CD4-positive, alpha-beta T cell treated with Interleukin-2 at 100 ng/mL for 4 hours (primary cell): ENCODE measurements at places on chromosomes 7 and 10.

DNA sequence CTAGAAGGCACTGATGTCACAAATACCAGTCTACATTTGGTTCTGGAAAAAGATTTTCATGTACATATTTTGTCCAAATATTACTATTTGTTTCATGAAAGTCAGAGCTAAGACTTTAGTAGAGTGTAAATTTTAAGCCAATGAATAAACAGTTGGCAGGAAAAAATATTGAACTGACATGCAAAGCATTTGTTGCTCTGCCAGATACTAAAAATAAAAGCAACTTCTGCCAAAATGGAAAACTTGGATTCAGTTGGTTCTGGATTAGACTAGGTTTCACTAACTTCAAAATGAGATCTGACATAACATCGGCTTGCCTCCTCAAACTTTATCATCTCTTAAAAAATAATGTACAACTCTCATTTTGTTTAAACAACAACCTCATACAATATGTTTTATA, 34.9 kb downstream of the FAM204A start:
- DNase-seq, result no peak

DNA sequence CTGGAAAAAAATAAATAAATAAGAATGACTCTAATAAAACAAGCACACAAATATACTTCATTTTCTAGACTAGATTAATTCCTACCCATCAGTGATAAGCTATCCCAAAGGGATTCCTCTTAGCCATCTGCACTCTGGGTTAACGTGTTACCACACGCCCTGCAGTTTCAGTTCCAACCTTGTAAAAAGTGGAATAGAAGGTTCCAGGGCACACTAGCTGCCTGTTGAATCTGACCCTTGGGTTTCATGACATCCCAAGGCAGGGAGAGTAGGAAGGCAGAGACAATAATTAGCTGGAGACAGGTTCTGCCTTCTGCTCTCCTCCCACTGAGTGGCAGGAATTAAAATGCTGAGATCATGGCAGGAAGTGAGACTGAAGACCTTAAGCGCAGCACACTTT, 33.5 kb downstream of the SLC37A3 start:
- DNase-seq, result no peak

GRCh38 chr7:156533964-156534363, 106.6 kb upstream of the RNF32 start:
- no peak for DNase-seq

- no peak for DNase-seq
These were observed 26.9 kb downstream of the PAXIP1 start for GRCh38 chr7:154975984-154976383.

- no peak for DNase-seq
These were observed 5.7 kb upstream of the ZNF862 start for GRCh38 chr7:149832332-149833041.
